ENCODE measurements at places on chromosomes 2 and 18.

GRCh38 chr2:219569041-219569440 is 2.3 kb downstream of the OBSL1 start:
- no peak for DNase-seq

DNA sequence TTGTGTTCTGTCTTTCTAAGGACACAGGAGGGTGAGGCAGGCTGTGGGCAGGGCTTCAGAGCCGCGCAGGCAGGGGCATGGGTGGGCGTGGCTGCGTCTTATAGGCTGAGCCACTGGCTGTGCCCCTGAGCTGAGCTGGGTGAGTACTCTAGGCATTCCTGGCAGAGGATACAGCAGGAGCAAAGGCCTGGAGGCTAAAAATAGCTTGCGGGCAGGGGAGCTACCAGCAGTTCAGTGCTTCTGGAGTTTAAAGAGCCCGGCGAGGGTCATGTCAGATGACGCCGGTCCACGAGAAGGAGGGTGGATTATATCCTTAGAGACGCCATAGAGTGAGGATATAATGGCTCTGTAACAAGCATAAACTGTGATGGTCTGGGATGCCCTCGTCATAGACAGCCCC is 31.5 kb upstream of the PDIA6 start:
- DNase-seq, result no peak

DNA sequence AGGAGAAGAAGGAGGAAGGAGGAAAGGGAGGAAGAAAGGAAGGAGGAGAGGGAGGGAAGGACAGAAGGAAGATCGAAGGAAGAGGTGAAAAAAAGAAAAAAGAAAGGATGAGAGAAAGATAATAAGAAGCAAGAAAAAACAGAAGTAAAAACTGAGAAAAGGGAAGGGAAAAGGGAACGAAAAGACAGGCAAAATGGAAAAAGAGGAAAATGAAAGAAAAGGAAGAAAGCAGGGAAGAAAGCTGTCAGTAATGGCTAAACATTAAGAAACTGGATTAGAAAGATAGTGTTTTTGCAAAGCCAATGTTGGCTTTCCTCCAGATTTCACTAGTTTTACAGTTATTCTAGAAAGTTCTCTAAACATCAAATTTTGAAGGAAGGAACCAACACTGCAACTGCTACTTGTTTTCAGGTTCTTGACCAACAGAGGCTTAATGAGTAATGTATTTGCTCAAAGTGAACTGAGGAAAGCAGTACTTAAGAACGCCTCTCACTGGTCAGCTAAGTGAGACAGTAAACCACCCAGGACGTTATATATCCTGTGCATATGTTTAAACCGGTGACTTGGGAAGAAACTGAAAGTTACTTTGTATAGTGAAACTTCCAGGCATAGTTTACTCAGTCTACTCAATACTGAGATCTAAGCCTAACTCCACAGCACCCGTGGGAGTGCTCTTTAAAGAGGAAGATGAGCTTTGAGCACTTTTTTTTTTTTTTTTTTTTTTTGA is 286.2 kb upstream of the TRIB2 start:
- peak; percentile 72 for DNase-seq

GRCh38 chr2:4324531-4324930 is 621.2 kb downstream of the DCDC2C start:
- DNase-seq, result no peak

- peak; percentile 41 for DNase-seq
These were observed 26.0 kb upstream of the FOSL2 start for GRCh38 chr2:28366496-28367282.

DNA sequence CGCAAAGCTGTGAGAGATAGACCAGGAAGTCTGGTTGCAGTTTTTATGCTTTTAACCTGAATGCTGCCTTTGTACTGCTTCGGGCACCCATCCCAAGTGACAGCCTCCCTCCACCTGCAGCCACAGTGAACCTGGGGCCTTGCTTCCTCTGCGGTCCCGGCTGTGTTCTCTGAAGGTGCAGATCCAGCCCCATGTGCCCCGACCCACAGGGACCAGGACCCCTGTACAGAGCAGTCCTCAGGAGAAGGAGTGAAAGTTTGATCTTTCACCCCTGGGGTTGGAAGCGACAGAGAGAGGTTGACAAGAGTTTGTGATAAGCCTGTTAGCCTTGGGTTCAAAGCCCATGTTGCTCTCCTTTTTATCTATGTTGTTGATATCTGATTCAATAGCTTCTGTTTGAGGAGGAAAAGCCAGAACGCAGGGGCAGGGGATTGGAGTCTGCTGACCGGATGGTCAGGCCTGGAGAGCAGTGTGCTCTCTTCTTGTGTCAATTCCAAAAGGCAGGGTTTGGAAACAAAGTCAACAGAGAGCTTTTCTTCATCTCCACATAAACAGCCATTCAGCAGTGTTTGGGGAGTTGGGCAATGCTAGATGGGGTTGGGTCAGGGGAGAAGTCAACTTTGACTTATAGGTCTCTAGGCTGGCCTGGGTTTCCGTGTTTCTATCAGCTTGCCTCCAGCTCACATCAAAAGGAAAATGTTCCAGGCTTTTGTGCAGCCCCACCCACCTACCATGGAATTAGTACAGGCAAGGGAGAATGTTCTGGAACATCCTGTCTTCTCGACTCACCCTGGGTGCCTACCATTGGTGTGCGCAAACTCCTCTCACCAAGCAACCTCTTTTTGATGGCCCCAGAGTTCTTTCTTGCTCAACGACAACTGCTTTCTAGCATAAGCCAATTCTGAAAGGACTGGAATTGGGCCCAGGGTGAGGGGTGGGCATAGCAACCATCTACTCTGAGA is 214.9 kb downstream of the ALPK2 start:
- DNase-seq, result no peak

DNA sequence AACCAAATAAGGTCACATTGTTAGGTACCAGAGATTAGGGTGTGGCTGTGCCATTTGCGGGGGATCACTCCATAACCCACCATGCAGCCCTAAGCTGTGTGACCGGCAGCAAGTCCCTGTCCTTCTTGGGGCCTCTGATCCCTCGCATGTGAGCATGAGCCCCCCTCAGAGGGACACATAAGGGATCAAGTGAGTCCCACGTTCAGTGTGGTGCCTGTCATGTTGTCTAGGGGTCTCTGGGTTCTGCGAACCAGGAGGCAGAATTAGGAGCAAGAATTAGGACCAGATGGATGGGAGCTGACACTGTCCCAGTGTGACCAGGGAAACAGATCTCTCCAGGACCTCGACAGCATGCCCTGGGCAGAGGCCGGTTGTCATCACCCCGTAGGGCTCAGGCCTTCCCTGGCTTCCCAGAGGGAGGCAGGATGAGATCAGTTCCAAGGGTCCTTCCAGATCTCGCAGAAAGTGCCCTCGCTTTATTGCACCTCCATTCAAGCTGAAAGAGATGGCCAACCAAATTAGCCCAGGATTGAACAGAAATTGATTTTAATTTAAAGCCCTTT is 113.2 kb upstream of the OTOS start:
- DNase-seq, result no peak

- DNase-seq, result no peak
These were observed 54.5 kb upstream of the AFF3 start for GRCh38 chr2:100196786-100197494.

DNA sequence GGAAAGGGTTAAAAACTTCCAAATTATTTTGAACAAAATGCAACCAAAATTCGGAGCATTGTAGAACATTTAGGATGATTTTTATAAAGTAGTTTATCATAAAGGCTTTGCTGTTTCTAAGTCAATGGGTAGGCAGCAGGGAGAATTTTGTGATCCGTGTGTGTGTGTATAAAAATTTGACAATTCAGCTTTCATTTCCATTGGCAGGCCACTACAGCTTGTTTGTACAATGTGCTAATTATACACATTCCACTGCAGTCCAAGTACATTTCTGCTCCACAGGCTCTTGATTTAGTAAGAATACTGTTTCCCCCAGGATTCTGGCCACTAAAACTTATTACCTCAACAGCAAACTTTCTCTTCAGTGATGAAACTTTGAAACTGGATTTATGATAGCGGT is 71.8 kb upstream of the LTBP1 start:
- no peak for DNase-seq

DNA sequence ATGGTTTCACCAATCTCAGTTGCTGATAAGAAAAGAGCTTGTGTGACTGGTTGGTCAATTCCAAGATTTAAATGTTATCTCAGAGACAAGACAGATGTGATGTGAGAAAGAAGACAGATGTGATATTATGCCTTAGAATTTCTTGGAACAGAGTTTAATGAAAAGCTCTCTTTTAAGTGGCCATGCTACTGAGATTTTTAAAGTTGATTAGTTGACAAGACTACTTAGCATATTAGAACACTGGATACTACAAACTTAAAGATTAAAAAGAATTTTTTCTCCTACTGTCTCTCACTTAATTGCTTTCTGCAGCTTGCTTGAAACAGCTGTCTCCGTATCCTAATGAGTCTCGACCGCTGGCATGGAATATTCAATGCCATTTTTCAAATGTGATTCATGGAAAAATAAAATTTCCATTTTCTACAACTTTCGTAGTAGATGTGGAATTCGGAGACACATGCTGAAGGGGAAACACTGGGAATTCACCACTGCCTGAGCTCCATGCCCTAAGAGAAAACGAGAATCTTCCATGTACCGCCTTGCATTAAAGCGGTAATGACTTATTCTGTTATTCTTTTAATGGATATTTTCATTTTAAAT is 634.2 kb upstream of the SETBP1 start:
- no peak for DNase-seq

GRCh38 chr2:106160786-106161261 is 33.3 kb downstream of the UXS1 start:
- DNase-seq, result no peak

DNA sequence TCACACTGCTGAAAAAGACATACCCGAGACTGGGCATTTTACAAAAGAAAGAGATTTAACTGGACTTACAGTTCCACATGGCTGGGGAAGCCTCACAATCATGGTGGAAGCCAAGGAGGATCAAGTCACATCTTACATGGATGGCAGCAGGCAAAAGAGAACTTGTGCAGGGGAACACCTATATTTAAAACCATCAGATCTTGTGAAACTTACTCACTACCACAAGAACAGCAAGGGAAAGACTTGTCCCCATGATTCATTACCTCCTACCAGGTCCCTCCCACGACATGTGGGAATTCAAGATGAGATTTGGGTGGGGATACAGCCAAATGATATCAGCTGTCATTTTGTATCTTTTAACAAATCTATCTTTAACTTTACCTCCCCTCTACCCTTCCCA is 251.1 kb upstream of the RASGRP3 start:
- DNase-seq, result no peak

- no peak for DNase-seq
These were observed 10.4 kb upstream of the KCNF1 start for GRCh38 chr2:10901160-10901939.

DNA sequence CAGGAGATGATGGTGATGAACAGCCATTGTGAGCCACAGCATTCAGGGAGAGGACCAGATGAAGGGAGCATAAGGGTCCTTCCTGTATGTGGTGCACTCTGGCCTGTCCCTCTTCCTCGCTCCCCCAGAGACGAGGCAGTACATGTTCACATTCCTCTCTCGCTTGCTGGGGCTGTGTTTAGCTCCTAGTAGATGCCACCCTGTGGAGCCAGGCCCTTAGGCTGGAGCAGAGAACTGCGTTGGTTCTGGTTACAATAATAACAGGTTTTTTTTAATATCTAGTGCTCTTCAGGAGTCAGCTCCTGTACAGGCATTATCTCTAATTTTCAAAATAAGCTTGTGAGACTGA is 171.1 kb upstream of the MYT1L start:
- DNase-seq, result no peak

- DNase-seq, result no peak
These were observed 509.2 kb downstream of the TDRD15 start for GRCh38 chr2:21633015-21633414.

DNA sequence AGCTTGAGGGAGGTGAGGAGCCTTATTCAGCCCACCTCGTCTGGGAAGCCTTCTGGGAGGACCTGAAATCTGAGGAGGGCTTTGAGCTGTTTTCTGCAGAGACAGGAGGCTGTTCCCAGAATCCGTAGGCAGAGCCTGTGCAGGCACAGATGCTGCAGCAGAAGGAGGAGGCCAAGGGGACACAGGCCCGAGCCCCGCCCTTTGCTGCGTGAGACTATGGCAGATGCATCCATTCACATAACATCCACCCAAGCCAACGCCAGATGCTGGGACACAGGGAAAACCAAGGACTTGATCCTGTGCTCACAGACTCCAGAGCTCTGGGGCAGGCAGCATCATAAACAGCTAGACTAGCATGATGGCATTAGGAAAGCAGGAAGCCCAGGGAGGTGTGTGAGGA is 98.2 kb downstream of the KCNF1 start:
- no peak for DNase-seq

DNA sequence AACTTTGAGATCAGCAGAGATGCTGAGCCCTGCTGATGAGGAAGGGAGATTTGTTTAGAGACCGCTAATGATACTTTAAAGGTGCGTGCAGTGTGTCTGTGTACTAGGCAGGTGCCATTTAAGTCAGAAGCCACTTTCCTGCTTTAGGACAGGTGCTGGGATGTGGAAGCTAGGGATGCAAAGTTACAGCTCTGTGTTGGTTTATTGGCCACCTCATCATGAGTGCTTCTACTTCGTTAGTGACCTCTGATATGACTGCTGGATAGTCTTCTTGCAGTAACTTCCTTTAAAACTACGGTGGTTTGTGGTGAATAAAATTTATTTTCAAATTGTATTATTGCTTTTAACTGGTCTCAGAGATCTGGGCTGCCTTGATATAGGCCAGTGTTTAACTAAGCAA is 44.1 kb downstream of the FMNL2 start:
- DNase-seq, result no peak

DNA sequence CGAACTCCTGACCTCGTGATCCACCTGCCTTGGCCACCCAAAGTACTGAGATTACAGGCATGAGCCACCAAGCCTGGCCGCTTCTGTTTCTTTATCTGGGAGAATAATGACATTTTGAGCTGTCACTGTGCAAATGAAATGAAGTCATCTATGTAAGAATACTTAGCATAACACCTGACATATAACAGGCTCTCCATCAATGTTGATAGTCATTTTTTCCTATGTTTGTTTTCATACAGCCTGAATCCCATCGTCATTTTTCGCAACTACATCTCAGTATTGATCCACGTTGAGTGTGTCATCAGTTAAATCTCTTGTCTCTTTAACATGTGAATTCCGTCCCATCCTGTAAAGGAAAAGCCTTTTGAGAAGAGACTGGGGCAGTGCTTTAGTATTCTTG is 6.4 kb upstream of the CAPN14 start:
- no peak for DNase-seq

DNA sequence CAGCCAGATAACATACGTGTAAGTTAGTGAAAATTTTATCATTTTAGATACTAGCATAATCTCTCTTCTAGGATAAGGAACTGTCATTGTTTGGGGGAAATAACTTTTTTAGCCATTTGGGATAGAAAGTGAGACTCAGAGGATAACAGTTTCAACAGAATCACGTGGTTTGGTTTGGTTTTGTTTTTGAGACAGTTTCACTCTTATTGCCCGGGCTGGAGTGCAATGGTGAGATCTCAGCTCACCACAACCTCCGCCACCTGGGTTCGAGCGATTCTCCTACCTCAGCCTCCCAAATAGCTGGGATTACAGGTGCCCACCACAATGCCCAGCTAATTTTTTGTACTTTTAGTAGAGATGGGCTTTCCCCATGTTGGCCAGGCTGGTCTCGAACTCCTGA is 323.2 kb upstream of the MEIS1 start:
- no peak for DNase-seq

- peak; percentile 48 for DNase-seq
These were observed 2.4 kb upstream of the LDLRAD4 start for GRCh38 chr18:13216092-13216582.
